ENCODE measurements at places on chromosomes 7 and 10.

- no peak for DNase-seq
These were observed 292.3 kb upstream of the PITRM1 start for GRCh38 chr10:3464760-3465405.

- no peak for DNase-seq
These were observed 58.4 kb downstream of the ST8SIA6 start for GRCh38 chr10:17396004-17396403.

DNA sequence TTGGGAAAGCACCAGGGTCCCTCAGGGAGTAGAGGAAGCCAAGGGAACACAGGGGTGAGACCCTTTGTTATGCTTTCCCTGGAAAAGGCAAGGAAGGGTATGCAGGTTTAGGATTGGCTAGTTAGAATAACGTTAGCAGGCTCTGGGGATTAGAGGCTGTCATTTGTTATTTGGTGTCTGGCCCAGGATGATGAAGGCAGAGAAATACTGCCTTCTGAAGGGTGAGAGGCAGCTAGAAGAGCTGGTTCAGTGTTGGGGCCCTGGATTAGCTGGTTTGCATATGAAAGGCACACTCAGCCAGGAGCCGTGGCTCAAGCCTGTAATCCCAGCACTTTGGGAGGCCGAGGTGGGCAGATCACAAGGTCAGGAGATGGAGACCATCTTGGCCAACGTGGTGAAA lies 3.0 kb upstream of the PILRA start:
- DNase-seq: no peak

GRCh38 chr7:96621932-96622331 lies 87.7 kb downstream of the SEM1 start:
- DNase-seq: no peak

- DNase-seq: no peak
These were observed 57.0 kb downstream of the MICALL2 start for GRCh38 chr7:1402110-1402790.

GRCh38 chr10:287814-288213 lies 152.6 kb downstream of the ZMYND11 start:
- no peak for DNase-seq

DNA sequence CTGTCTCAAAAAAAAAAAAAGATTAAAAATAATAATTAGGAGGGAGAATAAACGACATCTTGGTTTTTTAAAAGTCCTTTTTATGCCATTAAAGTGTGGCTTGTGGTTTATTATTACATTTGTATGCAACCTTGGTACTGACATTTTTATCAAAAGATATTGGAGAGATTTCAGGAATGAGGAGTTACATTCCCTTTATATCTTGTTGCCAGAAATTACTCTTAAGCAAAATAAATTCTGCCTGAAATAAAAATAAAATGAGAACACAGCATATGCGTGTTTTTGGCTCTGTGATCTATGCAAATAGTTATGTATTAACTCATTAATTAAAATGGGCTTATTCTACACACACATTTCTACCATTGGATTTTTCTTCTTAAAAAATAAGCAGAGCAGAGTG lies 202.4 kb downstream of the BICC1 start:
- DNase-seq: no peak

- no peak for DNase-seq
These were observed 11.2 kb downstream of the ANKMY2 start for GRCh38 chr7:16634271-16634738.

DNA sequence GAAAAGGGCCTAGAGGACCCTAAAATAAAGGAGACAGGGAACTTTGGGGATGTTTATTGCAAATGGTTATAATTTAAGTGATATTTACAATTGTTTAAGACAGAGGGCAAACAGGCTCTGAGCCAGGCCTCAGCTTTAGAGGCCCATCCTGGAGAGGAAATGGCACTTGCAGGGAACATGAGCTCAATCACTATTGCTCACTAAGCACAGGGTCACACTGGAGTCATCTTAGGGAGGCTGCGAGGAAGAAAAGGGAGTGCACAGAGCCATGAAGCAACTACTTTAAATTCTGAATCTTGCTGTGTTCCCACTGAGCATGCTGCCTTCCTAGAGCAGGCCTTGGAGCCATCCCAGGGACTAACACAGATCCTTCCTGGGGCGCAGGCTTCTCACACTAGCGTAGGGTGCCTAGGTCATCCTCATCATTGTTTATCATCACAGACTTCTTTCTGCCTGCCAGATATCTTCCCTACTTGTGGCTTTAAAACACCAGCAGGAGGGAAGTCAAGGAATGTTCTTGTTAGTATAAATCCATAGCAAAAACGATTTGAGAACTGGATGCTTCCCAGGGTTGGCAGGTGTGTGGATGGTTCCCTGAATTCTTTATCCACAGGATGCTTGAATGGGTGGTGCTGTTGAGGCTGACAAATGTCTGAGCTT lies 12.7 kb upstream of the DNAJB12 start:
- no peak for DNase-seq

- no peak for DNase-seq
These were observed 289.5 kb upstream of the PFKP start for GRCh38 chr10:2777666-2778355.

DNA sequence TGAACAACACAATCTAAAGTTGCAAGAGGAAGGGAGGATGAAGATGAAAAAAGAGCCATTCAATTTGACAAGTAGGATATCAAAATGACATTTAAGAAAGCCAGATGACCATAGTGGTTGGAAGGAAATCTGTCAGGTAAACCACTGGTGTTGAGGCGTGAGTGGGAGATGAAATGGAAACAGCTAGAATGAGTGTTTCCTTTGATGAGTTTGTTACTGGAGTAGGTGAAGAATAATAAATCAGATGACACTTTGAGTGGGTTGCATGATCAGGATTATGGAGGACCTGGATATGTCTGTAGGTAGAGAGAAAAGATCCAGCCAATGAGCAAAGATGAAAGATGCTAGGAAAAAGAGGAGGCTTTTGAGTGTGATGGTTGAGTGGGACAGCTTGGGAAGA lies 33.1 kb downstream of the AKR1B1 start:
- no peak for DNase-seq

All from NCI-H1436 (cell line).